Right hindlimb (tissue), 1 donor: ENCODE measurements at places on chromosomes 3 and 15.

GRCh38 chr15:88218557-88219221 lies 37.9 kb downstream of the NTRK3 start:
- no peak for DNase-seq

- no peak for DNase-seq
These were observed 9.2 kb downstream of the PPM1L start for GRCh38 chr3:160765211-160765610.

GRCh38 chr3:153670577-153670976 lies 450.6 kb upstream of the ARHGEF26 start:
- no peak for DNase-seq

- DNase-seq: no peak
These were observed 107.4 kb downstream of the VGLL4 start for GRCh38 chr3:11536132-11536935.

DNA sequence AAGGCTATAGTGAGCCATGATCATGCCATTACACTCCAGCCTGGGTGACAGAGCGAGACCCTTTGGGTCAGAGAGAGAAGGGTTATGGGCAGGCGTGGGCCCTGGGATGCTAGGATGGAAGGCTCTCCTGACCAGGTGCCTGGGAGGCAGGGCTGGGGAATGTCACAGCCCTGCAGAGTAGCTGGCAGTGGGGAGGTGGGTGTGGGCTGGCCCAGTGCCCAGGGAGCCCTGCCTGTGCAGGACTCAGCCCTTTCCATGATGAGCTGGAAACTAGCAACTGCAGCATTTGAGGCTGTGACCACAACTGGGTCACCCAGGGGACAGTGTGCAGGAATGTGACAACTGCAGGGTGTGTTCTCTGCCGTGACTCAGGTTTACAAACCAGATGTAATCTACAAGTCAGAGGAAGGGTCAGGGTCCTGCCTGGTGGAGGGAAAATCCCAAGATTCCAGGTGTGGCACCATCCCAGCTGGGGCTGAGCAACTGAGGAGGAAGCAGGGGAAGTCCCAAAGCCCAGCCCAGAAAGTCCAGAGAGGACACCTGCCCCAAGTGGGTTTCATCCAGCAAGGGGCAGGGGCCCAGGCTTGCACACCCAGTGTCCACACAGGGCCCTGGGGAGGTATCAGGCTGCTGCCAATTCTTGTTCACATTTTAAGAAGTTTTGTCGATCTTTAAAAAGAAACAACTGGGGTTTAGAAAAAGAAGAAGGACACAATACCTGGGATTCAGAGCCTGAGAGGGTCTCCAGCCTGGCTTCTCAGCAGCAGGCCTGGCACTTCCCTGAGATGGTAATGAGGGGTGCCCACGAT lies 45.5 kb downstream of the SLC28A1 start:
- peak; percentile 66 for DNase-seq

DNA sequence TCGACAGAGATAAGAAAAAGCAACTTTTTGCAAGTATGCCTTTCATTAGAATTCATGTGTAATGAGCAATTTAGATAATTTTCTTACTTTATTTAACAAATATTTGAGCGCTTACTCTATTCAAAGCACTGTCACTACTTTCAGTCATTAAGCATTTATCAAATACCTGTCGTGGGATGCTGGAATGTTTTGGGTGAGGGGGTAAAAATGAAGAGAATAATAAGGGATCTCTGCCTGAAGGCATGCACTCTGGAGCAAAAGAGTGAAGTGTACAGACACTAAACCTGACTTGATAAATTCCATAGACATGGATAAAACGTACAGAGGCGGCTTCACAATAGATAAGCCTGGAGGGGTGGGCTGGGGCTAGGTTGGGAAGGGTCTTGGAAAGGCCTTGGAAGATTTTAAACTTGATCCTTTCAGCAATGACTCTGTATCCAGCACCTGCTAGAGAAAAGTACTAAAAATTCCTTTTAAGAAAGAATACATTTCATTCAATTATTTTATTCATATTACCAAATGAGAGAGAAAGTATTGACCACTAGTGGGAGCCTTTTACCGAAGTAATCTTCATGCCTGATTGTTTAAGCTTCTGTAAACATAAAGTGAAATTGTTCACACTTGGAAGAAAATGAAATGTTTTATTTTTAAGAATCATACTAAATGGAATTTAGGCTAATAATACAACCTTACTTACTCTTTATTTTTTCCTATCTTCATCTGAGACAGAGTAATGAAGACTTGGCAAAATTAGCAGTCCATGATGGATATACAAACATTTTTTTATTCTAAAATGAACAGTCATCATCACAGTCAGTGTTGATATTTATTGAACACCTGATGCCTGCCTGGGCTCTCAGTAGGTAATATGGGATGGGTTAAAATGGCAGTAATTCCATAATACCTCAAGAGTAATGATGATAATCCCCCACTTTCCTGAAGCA lies 113.2 kb downstream of the PPP2R3A start:
- DNase-seq: no peak

DNA sequence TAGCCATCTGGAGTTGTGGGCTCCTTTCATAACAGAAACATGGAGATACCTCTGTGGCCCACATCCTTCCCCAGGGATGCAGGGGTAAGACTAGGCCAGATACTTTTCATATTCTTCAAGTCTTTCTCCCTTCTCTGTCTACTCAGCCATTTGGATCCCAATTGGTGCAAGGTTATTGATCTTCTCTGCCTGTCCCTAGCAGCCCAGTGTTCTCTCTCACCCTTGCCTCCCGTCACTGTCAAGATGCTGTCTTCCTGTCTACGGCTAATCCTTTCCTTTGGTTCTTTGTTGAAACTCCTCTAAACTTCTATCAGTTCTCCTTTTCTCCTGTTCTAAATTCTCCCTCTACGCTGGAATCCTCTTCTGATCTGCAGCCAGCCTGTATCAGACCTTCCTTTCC lies 51.3 kb downstream of the SENP2 start:
- DNase-seq: no peak

- DNase-seq: no peak
These were observed 271.0 kb downstream of the SUCLG2 start for GRCh38 chr3:67383379-67383778.

- no peak for DNase-seq
These were observed 1.4 kb downstream of the VPS8 start for GRCh38 chr3:184813357-184813756.

DNA sequence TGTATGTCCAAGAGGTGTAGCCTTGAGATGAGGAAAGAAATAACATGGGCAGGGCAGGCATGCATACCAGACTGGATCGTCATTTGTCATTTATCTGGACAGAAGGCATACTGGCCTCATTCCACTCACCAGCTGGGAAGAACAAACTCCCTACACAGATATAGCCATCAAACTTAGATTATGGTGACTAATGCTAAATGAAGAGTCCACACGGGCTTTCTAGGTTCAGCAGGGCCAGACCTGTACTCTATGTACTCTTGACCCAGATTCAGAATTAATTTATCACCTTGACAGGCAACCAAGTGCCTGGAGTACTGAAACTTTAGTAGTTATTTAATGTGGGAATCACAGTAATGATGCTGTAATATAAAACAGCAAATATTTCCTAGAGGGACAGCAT lies 164.3 kb upstream of the IL12A start:
- DNase-seq: peak; percentile 52

DNA sequence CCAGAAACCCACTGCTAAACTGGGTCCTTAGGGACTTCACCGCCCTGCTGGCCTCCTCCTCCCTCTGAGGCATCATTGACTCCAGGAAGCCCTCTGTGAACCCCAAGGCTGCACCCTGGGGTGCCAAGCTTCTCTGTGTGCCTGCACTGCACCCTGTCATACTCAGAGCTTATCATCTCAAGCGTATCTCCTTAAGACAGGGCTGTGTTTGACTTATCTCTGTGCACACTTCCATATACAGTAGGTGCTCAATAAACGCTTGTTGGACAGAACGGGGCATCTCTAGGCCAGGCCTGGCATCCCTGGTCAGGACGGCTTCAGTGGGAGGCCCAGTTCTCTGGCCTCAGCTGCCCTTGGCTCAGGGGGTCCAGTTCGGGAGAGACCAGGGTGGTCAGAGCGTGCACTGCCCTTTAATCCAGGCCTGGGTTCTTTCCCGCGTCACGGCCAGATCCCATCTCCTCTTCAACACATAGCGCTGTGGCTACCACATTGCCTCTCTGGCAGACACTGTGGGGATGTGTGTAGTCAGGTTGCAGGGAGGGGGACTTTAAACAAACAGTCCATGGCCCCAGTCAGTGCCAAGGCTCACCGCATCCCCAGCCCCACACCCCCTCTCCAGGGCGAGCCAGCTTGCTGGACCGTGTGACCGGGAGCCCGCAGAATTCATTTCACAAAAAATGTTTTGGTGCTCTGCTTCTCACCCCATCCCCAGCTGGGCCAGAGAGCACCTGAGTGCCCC lies 33.4 kb downstream of the MAGEF1 start:
- DNase-seq: peak; percentile 78

DNA sequence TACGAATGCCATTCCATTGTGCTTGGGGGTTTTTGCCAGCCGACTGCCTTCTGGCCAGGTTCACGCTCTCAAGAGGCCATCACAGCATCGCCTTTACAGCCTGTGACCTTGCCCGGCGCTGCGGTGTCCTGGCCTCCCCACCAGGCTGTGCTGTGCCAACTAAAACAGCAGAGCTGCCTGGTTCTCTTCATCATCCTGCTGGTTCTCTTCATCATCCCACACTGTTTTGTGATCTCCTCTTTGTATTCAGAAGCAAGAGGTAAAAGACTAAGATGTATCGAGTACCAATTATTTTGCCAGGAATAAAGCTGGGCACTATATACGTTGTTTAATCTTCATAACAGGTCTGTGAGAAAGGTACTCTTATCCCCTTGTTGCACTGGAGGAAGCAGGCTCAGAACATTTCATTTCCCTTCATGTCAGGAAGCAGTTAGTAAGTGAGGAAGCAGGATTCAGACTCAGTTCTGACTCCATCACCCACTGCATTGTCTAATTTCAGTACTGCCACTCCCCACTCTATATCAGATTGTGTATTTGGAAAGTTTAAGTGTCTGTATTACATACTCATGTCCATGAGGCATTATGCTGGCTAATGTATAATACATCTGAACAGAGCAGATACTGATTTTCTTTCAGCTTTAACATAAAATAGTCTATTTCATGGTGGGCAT lies 92.7 kb downstream of the LRRC28 start:
- DNase-seq: peak; percentile 29

- peak; percentile 31 for DNase-seq
These were observed 35.9 kb downstream of the CCK start for GRCh38 chr3:42229942-42230688.

- DNase-seq: peak; percentile 84
These were observed 37.9 kb downstream of the RPL39L start for GRCh38 chr3:187101184-187102072.

DNA sequence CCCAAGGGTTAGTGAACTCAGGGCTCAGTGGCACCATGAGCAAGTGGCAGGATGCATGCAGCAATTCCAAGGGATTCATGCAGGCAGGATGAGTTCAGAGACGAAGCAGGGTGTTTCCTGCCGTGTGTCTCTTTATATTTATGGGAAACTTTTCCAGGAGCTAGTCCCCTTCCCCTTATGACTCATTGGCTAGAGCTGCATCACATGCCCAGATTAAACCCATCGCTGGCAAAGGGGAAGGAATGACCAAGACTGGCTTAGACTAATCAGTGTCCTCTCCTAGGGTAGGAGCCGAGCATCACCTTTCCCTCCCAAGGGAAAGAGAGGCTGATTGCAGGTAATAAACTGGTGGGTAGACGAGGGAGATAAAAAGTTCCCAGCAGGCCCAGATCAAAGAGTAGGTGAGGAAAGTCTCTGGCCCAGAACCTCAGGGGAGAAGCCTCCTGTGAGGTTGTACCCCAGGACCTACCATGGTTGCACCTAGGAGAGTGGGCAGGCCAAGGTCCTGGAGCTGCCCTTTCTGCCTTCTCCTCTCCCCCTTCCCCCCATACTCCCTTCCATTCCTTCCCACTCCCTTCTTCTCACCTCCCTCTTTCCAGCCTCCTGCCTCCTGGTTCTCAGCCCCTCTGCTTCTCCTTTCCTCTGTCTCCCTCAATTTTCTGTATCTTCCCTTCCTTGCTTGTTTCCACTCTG lies 67.8 kb upstream of the ITGA11 start:
- DNase-seq: no peak

DNA sequence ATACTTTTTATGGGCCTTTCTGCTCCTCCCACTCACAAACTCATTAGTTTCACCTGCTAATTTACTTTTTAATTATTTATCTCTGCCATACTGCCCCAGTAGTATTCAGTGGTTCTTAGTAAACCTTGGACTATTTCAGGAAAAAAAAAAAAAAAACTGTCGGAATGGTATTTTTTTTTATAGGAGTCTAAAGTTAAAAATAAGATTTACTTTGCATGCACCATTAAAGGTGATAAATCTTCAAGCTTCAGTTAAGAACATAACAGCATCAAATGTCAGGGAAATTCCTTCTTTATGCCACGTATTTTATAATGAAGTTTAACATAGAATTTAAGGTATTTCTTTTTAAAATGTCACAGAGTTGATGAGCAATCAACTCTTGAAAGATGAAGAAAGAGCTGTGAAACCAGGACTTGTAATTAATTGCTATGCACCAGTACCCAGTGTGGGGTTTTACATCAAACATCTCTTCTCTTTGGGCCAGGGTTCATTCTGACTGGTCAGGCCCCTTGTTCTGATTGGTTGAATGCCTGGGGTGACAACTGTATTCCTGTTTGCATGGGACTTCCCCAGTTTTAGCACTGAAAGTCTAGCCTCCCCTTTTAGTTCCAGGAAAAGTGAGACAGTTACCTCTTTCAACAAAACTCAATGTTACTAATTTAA lies 40.3 kb upstream of the PTPRG start:
- no peak for DNase-seq

- DNase-seq: peak; percentile 31
These were observed 364.4 kb upstream of the MCTP2 start for GRCh38 chr15:93866948-93867347.

DNA sequence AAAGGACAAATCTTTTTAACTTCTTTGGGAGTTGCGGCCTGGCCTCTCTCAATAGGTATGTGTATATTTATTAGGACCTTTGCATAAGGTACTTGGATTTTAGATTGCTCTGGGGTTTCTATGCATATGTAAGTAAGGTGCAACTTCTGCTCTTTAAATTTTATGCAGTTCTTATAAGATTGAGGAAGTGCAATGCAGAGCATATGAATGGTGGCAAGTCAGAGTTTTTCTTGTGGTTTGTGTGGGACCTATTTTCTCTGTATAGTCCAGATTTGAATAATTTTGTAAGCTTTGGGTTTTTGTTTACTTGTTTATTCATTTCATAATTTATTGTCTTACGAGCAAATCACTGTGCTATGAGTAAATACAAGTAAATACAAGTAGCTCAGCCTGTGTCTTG lies 101.5 kb downstream of the ATG7 start:
- DNase-seq: no peak

DNA sequence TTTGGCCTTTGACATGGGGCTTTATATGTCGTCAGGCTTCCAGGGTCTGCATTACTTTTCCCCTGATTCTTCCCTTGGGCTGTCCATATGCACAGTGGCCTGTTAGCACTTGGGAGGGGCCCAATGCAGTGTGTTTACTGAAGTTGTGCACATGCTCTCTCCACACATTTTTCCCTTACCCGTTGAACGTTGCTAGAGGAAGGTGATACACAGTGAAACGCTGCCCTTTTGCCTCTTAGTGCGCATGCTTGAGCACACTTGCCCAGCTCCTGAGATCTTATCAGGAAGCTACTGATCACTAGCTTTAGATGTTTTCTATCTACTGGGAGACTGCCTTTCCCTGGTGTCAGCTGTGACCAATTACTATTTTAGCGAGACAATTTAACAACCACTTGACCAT lies 1198.0 kb downstream of the ROBO1 start:
- no peak for DNase-seq

GRCh38 chr3:28042707-28043106 lies 198.7 kb upstream of the CMC1 start:
- DNase-seq: no peak
